ENCODE measurements at places on chromosomes 3 and 15.

DNA sequence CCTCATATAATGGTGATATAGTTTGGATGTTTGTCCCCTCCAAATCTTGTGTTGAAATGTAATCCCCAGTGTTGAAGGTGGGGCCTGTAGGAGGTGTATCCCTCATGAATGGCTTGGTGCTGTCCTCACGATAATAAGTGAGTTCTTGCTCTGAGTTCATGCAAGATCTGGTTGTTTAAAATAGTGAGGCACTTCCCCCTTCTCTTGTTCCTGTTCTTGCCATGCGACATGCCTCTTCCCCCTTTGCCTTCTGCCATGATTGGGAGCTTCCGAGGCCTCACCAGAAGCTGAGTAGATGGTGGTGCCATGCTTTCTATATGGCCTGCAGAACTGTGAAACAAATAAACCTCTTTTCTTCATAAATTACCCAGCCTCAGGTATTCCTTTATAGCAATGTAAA, 39.2 kb downstream of the REC114 start:
- no peak for DNase-seq

DNA sequence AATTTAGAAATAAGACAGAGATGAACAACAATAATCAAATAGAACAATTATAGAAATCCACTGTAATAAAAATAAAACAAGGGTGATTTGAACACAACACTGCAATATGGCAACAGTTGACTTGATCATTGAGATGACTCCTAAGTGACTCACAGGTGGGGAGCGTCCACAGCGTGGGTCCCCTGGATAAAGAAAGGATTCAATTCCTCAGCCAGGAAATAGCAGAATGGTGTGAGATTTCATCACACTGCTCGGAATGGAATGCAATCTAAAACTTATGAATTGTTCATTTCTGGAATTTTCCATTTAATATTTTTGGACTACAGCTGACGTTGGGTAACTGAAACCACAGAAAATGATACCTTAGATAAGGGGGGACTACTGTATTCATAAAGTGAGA, 82.0 kb downstream of the CNTN3 start:
- DNase-seq = no peak

- no peak for DNase-seq
Observed at GRCh38 chr3:32366638-32367397, 24.8 kb upstream of the CMTM7 start.

DNA sequence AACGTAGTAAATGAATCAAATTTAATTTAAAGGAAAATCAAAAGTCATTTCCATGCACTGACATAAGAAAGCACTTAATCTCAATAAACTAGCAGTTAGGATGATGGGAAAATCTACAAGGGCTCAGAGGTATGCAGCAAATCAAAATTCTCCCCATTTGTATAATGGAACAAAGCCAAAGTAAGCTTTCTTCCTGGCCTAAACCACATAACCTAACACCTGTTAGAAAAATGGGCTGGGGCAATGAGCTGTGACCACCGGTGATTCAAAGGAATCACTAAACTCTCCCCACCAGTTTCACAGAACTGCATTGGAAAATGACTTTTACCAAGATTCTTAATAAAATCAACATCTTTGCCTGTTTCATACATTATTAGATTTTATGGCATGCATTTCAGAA, 1024.3 kb downstream of the FHIT start:
- DNase-seq = no peak

GRCh38 chr3:124407260-124407659, 323.0 kb upstream of the UMPS start:
- DNase-seq = no peak

- no peak for DNase-seq
Observed at GRCh38 chr3:81823882-81824395, 62.5 kb upstream of the GBE1 start.

- no peak for DNase-seq
Observed at GRCh38 chr15:37015035-37015434, 85.3 kb downstream of the MEIS2 start.

GRCh38 chr3:174419216-174419615, 439.9 kb upstream of the NAALADL2 start:
- no peak for DNase-seq

Data from uterus (tissue), 4 donors.